Caudate nucleus (tissue), 63 donors: ENCODE measurements at places on chromosomes 2 and 18.

GRCh38 chr2:170711774-170712652 is 3.1 kb upstream of the SP5 start:
- DNase-seq: no peak

DNA sequence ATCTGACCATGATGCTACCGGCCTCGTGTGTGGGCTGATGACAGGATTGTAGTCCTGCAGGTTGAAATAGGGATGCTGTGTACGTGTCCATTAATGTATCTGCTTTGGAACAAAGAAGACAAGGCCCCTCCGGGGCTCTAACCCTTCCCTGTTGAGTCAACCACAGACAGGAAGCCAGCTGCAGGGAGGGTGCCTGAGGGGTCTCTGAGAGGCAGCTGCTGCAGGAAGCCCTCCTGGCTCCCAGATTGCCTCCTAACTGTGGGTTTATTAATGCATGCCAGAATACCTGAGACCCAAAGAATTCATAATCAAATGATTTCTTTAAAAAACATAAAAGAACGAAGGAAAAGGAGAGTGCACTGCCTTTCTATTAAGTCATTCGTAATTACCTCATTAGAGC is 140.4 kb downstream of the CELF4 start:
- DNase-seq: no peak

DNA sequence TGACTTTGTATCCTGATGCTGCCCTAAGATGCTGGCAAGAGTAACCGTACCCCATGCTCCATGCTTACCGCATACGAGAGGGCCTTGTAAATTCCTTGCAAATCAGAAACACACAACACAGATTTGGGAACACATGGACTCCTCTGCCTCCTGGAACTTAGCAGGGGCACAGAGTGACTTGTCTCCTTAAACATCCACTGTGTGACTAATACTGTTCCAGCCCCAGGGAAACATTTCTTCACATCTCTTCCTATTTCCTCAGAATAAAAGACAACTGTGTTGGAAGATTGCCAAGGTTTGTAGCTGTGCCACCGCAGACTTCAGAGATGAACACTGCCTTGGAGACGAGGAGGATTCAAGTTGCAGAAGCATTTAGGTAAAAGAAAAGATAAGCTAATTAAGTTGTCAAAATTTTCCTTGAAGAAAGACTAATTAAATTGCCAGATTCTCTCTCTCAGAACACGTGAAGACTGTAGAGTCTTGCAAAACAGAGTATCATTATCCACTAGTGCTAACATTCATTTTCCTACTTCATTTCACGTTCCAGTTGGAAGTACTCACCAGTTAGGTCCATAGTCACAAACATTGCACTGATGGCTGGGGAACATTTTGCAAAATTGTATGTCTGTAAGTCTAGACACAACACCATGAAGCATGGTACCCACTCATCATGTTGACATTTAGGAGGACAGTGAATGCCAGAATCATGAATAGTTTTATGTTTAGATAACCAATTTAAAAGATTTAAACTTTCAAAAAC is 188.8 kb downstream of the TSN start:
- peak; percentile 67 for DNase-seq

GRCh38 chr2:143468341-143468888 is 339.2 kb downstream of the ARHGAP15 start:
- DNase-seq: no peak

GRCh38 chr2:31922542-31923408 is 88.0 kb downstream of the MEMO1 start:
- no peak for DNase-seq

DNA sequence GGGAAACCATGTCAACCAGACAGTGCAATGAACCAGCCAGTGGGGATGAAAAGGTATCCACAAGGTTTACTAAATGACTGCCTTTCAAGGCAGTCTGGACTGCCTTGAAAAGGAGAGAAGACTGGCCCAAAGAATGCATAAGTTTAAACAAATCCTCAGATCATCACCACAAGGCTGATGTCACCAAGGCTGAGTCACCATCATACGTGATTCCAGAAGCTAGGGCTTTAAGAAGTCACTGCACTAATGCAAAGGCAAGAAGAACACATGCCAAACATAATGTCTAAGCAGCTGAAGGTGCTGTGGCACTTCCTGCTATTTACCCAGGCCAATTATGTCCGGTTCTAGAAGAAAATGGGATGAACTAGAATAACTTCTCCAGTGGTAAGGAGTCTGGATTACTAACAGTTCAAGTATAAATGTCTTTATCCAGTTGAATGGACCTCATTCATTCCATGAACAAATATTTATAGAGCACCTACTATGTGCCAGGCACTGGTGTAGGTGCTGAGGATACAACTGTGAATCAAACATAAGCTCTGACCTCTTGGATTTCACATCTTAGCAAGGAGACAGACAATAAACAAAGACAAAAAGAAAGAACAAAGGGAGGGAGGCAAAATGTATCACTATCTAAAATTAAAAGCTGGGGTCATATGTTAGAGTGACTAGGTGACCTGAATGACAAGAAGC is 37.6 kb upstream of the ONECUT2 start:
- no peak for DNase-seq

- DNase-seq: no peak
Measured at GRCh38 chr2:233760043-233760442, at the start of gene UGT1A1. Gene UGT1A1 (plus strand): TSS chr2:233760270. CDS start chr2:233760288, 18 bp downstream.

DNA sequence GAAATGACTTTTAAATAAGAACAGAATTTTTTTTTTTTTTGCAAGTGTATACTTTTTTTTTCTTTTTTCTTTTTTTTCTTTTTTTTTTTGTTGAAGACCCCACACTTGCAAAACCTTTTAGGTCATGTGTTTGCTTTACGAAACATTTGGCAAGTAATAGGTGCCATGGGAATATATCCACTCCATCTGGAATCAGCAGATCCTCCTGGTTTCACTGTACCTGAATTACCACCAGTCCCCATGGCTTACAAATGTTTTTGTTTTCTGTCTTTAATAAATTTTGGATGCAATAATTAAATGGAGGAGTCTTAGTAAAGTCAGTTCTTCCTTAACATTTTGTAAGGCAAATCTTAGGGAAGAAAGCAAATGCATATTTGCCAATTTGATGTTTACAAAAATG is 559.7 kb upstream of the ZEB2 start:
- no peak for DNase-seq

GRCh38 chr18:37540424-37541138 is 25.0 kb downstream of the CELF4 start:
- no peak for DNase-seq

DNA sequence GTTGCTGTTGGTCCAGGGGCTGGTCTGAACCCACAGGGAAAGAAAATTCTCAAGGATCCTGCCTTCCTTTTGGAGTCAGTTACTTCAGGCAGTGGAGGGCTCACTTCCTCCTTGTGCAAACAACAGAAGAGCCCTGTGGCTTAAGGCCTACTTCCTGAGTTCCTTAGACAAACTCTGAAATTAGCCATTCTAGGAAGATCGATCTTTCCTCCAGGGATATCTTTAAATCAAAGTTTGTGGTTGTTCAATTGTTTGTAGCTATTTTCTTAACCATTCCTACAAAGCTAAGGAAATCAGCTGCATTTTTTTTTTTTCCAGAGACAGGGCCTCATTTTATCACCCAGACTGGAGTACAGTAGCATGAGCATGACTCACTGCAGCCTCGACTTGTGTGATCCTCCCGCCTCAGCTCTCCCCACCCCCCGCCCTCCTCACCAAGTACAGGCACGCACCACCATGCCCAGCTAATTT is 156.0 kb downstream of the TANC1 start:
- no peak for DNase-seq

DNA sequence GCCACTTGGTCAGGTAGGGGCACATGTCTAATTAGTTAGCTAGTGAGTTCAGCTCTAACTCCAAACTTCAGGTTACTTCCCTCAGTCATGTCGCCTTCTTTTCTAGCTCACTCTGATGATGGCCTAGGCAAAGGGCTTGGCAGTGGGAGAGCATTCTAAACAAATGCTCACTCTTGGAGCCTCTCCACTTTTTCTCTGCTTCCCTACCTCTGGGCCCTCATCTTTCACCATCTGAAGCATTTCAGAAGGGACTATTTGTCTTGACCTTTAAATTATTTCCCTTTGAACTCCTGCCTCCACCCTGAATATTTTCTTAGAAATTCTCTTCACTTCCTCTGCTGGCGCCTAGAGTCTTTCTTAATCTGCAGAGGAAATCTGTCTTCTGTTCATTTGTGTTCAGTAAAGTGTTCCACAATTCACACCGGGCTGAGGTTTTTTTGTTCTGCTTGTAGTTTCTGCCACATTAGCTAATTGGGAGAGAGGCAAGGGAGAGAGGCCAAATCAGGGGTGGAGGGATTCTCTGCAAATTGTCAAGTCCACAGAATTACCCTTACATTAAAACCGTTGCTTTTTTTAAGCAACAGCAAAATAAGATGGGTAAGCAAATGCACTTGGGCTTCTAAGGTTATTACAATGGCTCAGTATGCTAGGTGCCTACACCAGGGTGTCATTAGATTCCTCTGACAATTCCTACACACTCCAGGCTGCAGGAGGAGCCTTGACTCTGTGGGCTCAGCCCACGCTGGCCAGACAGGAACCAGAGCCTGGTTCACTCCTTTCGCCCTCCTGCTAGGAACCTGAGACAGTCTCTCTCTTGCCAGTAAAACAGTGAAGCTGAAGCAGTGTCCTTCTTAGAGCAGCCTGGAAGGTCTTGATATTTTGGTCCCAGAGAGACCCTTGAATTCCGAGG is 5.5 kb downstream of the MSGN1 start:
- DNase-seq: no peak

DNA sequence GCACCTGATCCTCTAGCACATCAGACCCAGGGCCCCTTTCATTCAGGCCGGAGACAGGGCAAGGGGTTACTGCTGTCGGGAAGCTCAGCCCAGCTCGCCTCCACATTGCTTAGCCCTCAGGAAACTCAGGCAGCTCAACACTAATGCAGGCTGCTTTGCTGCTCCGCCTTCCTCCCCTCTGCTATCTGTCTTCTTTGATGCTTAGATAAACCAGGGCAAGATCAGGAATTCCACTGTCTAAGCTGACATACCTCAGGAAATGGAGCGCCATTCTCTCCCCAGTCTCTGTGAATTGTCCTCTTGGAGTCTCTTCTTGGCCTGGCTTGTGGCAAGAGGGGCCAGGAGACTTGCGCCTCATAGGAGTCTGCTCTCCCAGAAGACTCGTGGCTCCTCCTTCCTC is 25.5 kb upstream of the EXOC6B start:
- no peak for DNase-seq

GRCh38 chr18:55838841-55839240 is 250.8 kb upstream of the TCF4 start:
- DNase-seq: no peak

GRCh38 chr2:104595576-104595975 is 258.3 kb upstream of the POU3F3 start:
- DNase-seq: no peak

DNA sequence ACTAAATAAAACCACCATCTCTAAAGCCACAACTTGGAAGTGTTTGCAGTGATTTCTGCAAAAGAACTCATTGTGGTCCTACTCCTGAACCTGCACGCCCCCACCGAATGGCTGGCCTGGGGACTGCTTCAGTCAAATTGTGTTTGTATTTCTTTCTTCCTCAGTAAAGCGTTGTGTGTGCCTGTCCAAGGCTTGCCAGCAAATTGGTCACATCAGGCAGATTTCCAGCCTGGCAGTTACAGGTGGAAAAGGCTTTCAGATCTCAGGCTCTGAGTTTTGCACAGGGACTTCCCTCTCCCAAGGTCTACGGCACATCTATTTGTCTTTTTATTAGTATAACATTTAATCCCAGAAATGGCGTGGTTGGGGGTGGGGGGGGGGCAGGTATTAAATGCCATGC is 54.0 kb upstream of the NOSTRIN start:
- DNase-seq: no peak

GRCh38 chr18:9321736-9322135 is 12.8 kb upstream of the TWSG1 start:
- DNase-seq: no peak

DNA sequence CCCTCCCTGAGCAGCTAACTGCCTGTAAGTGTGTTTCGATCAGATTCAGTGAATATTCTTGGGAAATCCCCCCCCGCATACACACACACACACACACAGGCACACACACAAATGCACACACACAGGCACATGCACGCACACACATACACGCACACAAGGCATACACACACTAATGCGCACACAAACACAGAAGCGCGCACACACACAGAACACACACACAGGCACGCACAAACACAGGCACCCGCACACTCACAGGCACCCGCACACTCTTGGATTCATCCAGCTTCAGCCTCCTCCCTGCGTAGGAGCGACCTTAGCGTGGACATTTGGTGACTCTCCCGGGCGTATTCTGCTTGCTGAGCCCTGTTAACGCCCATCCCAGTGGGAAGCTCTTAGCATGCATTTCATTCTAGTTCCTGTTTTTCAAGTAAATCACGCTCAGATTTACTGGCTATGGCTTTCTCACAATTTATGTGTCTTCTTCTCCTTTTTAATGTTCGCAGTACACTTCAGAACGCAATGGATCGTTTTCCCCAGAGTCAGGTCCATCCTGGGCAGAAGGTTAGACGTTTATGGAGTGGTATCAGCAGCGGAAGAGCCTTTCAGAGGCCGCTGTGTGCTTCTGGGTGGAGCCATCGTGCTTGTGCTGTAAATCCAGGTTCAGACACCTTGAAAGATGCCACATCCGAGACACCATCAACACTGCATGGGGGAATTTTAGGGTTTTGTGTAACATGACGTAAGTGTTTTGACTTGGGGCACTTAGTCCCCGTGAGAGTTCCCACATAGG is 656.6 kb downstream of the GALR1 start:
- no peak for DNase-seq

- no peak for DNase-seq
Measured at GRCh38 chr18:12890964-12891363, 6.9 kb upstream of the PTPN2 start.

DNA sequence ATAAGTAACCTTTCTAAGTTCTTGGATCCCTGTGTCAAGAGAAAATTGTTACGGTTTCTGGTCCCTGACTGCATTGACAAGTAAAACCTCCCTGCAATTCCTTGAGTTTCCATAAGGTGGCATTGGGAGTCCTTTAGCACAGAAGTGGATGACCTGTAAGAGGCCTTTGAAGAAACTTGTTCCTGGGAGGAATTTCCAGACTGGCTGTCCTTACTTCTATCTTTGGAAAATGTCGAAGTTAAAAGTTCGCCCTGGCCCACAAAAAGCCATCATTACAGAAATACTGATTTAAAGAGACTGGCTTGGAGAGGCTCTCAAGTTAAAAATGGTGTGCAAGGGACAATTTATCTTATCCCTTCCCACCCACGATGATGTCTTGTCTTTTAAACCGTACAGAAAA is 218.4 kb downstream of the CDH20 start:
- DNase-seq: no peak

- no peak for DNase-seq
Measured at GRCh38 chr2:199552141-199552540, 94.4 kb upstream of the SATB2 start.

DNA sequence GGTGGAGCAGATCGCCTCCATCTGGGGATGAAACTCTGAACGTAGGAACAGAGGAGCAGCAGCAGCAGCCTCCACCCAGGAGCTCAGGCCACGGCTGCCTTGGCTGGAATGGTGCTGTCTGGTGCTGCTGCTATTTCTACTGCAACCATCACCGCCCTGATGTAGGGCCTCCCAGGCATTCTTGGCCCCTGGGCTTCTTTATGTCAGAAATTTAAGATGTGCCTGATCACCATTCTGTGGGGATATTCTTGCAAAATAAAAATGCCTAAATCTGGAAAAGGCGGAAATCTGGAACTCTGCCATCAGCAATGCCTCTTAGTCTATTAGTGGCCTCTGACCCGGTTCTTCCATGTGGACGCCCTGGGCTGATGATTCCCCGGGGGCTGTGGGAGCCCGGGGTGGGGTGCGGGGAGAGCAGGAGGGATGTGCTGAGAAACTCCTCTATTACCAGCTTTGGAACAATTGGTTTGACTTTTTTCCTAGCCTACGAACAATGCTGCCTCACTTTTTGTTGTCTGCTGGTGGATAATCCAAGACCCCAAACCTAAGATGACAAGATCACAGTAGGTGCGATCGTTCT is 47.2 kb downstream of the FAM124B start:
- DNase-seq: no peak
